Stimulated activated CD4-positive, alpha-beta T cell treated with anti-CD3 and anti-CD28 coated beads, Interleukin-12 subunit alpha, Interleukin-12 subunit beta, amount 100 ng/mL, for 24 hours (primary cell): ENCODE measurements at places on chromosomes 2 and 18.

- no peak for DNase-seq
Measured at GRCh38 chr18:78528411-78529258, 451.0 kb upstream of the SALL3 start.

DNA sequence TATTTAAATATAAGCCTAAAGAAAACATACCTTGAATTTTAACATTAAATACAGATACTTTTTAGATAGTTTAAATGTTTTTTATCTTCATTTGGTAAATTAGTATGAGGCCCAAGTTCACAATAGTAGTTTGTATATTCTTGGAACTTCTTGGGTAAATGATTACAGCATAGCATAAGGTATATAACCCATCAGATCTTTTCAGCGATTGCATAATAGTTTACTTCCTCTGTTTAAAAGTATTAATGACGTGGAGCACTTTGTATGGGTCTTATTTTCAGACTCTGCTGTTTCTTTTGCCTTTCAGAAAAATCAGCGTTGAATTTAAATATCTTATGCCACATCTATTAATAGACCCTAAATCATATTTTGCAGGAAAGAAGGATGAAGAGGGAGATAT is 60.2 kb downstream of the CHRNA1 start:
- no peak for DNase-seq

DNA sequence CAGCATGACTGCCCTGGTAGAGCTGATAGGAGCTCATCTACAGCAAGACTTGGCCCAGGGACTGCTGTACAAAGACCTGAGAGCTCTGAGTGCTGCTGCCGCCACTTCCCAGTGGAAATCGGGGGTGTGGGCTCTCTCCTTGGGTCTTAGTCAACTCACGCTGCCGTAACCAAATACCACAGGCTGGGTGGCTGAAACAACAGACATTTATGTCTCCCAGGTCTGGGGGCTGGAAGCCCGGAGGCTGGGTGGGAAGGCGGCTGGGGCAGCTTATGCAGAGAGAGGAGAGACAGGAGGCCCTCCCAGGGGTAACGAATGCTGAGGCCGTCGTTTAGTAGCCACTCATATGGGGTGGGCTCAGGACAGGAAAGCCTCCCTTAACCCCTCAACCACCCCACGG is 15.4 kb upstream of the MAL start:
- DNase-seq = no peak

- no peak for DNase-seq
Measured at GRCh38 chr2:153532140-153532539, 53.6 kb upstream of the RPRM start.

DNA sequence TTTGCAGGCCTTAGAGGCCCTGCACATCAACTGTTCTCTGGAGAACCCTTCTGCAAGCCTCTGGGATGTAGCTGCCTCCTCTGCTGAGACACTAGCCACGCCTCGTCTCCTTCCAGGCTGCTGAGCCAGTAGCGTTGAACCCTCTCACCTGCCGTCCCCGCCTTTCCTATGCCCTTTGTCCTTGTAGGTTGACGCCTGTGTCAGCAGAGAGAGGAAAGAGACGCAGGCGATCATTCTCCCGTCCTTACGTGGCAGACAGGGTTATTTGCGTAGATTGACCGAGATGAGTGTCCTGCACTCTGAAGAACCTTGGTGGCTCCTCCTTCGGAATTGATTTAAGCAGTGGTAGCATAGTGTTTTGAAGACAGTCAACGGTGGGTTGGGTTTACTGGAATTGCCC is 27.8 kb downstream of the ID2 start:
- no peak for DNase-seq

DNA sequence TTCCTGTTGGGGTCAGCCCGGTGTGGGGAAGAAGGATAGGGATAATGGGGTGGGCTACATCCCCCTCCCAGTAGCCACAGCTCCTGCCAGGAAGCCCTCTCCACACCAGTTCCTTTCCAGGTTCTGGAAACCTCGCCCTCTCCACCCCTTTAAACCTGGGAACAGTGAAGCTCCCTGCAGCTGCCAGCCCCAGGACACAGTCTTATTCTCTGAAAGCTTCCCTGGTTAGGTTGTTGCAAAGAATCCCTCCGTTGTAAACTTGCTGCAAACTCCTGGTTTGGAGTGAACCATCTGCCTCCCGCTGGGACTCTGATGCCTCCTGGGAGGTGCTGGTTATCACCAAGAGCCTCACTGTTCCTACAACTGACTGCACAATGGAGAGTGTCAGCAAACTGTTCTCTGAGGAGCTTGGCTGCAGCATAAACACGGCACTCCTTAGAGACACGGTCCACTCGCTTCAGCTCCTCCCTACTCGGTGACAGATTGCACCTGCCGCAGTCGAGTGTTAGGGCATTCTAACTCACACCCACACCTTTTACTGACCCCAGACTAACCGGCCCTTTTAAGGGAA is 261.8 kb upstream of the RAB6C start:
- no peak for DNase-seq

DNA sequence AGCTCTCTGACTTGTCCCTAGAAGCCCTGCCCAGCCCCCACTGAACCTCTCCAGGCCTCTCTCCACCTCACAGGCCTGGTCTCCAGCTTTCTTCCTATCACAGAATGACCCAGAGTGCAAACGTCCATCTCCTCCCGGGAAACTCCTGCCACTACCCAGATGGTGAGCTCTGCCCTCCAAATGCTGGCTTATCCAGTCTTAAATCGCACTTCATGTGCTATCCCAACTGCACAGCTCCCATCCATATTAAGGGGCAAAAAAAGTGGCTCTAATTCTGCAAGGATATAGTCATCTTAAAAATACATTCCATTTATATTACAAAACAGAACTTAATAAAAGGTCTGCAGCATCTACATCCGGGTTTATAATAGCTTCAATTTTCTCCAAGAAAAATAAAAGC is 70.8 kb upstream of the CDC42EP3 start:
- no peak for DNase-seq

GRCh38 chr2:133462811-133463210 is 105.5 kb downstream of the NCKAP5 start:
- no peak for DNase-seq

- DNase-seq = no peak
Measured at GRCh38 chr2:32805104-32806095, 141.4 kb upstream of the LTBP1 start.

- DNase-seq = no peak
Measured at GRCh38 chr18:71832946-71833617, 711.1 kb downstream of the CBLN2 start.

DNA sequence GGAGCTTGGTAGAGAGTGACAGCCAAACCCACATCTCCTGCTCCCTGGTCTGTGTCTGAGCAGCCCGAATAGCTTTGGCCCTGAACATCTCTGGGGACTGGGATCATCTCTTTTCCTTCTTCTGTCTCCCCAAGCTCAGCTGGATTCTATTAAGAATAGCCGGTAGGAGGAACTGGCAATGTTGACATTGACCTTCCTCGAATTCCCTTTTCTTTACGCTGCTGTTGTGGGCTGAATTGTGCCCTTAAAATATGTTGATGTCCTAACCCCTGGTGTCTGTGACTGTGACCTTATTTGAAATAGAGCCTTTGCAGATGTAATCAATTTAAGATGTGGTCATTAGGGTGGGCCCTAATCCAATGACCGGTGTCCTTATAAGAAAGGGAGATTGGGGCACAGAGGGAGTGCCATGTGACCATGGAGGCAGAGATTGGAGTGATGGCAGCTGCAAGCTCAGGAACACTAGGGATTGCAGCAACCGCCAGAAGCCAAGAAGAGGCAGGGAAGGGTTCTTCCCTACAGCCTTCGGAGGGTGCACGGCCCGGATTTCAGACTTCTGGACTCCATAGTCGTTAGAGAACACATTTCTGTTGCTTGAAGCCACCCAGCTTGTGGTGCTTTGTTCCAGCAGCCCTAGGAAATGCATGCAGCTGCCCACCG is 5.8 kb upstream of the SFTPB start:
- DNase-seq = no peak

DNA sequence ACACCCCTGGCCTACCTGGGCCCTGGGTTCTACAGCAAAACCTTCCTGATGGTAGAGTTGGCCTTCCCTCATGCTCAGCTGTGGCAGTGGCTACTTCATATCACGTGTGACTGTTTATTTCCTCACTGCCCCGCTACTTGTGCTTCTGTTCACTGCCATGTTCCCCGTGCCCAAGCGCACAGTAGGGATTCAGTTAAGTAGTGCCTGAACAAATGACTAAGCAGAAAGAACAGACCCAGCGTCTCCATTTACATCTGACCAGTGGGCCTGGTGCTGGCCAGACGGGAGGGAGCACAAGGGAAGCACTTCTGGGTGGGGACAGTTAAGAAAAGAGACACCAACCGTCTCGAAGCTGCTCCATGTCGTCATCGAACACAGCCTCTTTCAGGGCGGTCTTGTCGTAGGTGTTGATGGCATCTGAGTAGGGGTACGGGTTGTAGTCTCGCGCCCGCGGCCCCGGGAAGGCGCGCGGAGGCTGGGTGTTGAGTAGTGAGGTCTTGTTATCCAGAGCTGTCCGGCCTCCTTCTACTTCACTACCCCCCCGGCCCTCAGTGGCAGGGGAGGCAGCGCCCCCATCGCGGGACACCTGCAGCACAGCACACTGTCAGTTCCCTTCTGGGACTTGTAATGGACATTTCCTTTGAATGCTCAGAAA is 82.4 kb upstream of the TFCP2L1 start:
- DNase-seq = no peak

DNA sequence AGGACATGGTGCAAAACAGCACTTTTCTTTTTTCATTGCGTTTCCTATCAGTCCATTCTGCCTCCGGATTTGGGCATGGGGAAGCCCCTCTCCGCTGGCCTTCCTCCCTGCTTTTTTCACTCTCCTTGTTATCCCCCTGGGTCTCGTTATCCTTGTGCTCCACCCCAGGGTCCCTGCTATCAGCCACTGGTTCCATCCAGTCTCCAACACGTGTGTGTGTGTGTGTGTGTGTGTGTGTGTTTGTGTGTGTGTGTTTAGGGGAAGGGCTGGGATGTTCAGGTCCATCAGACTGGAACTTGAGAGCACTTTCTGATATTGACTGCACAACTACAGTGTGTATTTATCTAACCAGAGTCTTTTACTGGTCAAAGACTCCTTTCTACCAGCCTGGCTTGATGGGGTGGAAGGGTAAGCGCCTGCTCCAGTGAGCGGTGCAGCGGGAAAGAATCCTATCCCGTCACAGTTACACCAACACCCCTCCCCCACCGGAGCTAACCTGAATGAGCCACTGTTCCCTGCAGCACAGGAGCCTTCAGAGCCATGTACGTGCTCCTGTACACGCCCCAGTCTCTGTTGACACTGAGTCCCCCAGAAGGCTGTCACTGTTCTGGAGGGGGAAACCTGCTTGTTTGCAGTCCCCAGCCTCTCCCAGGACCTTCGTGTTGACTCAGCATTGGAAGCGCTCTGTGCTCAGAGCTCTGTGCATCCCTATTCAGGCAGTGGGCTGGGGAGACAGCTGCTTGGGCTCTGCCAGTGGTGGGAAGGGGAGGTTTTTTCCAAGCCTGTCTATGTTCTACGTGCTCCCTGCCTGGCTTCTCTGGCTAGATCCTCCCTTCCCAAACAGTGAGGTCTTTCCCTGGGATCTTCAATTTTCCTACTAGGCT is 4.6 kb downstream of the INHA start:
- DNase-seq = no peak

DNA sequence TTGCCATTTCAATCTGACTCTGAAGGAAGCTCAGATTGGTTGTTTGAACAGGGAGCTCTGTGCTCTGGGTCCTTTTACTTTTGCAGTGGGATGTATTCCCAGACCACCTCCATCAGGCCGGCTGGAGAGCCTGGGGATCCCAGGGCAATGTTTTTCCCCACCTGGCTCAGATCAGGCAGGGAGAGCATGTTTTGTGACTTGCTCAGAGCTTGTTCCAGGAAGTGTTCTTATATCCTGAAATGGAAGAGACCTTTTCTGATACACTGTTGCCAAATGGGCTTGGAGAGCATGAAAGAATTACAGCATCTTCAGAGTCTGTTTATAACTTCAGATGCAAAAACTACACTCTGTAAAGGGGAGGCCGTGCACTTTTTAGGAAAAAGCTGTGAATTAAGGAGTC is 56.0 kb downstream of the LIPG start:
- no peak for DNase-seq
